ENCODE measurements at places on chromosomes 5 and 9. TPM values are rescaled to one million over a fixed set of nuclear protein-coding genes. Genes with fewer than 3 reads are reported as not detected.

The PITX1 gene
- polyA plus RNA-seq = 0.30 TPM

DNA sequence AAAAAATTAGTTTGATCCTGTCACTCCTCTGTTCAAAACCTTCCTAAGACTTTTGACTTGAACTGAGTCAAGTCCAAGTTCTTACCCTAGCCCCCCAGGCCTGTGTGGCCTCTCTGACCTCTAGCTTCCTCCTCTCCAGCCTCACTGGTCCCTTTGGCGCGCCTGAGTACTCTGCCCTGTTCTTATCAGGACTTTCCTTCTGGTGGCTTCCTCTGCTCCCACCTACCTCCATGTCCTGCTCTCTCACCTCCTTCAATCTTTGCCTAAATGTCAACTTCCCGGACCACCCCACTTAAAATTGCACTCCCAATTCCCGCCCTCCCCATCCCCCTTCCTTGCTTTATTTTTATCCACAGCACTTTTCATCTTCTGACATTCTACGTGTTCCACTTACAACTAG is 526.1 kb upstream of the KLF4 start:
- no peak for DNase-seq

GRCh38 chr5:122314036-122314435 is 2.0 kb downstream of the SNCAIP start:
- DNase-seq = no peak

The PRRC1 gene
- polyA plus RNA-seq = 90.1 TPM

The ADAMTSL2 gene
- polyA plus RNA-seq = 15.2 TPM
